Stimulated activated CD8-positive, alpha-beta memory T cell treated with anti-CD3 and anti-CD28 coated beads, Interleukin-4, amount 100 ng/mL, for 4 hours (primary cell): ENCODE measurements at places on chromosomes 1 and 21.

- DNase-seq, result no peak
Measured at GRCh38 chr21:31570824-31571566, 88.5 kb upstream of the SOD1 start.

DNA sequence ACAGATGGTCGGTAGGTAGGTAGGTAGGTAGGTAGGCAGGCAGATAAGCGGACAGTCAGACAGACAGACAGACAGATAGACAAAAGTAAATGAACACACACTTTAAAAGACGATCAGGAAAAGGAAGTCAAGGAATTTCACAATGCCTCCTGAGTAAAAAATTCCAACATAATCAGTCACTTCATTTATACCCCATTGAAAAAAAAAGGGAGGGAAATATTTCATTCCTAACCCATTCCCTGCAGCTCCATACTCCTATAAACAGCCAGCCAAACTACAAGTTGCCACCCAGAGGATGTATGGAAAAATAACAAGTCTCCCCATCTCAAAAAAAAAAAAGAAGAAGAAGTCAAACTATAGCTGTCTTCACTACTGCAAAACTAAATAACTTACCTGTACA, 43.4 kb downstream of the ZZZ3 start:
- DNase-seq, result no peak

- no peak for DNase-seq
Measured at GRCh38 chr21:45427331-45428271, 22.6 kb downstream of the COL18A1 start.

DNA sequence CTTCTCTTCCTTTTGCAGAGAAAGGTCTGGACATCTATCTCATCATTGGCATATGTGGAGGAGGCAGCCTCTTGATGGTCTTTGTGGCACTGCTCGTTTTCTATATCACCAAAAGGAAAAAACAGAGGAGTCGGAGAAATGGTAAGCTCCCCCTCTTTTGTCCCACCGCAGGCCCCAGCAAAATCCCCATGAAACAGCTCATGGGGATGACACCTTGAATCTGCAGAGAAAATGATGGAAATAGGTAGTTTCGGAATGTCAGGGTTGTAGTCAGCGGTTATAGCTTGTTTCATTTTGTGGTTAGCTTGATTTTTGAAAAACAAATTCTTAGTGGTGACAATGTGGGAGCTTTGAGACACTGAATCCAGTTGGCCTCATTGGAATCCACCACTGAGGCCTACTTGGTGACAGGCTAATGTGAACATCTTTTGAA, 10.3 kb downstream of the CD2 start:
- no peak for DNase-seq

DNA sequence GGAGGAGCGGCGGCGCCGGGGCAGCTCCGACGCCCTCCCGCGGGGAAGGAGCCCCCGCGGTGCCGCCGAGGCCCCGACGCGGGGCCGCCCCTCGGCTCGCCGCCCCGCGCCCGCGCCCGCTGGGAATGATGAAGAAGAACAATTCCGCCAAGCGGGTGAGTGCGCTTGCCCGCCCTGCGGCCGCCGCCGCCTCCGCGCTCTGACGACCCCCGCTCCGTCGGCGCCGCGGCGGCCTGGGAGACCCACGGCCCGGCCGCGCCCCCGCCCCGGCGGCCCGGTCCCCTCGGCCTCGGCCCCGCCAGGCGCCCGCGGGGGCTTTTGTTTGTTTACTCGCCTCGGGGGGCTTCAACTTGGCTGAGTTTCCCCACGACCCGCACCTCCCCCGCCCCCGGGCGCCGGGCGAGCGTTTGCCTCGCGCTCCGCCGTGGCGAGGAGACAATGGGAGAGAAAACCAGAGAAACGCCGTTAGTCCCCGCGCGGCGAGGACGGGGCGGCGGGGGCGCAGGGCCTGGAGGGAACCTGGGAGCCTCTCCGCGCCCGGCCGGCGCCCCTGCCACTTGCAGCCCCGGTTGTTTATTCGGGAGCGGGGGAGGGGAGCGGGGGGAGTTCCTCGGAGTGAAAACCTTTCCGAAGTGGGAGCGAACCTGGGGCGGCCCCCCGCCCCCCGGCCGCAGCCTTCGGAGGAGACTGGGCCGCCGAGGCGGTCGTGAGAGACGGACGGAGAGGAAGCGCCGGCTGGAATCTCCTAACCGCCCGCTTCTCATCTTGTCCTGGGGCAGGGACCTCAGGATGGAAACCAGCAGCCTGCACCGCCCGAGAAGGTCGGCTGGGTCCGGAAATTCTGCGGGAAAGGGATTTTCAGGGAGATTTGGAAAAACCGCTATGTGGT, 661 bp downstream of the PLEKHO1 start:
- DNase-seq, result no peak

- DNase-seq, result no peak
Measured at GRCh38 chr21:46188226-46189212, 4.3 kb upstream of the SPATC1L start.

- DNase-seq, result no peak
Measured at GRCh38 chr21:35502821-35503220, 453.7 kb upstream of the RUNX1 start.

DNA sequence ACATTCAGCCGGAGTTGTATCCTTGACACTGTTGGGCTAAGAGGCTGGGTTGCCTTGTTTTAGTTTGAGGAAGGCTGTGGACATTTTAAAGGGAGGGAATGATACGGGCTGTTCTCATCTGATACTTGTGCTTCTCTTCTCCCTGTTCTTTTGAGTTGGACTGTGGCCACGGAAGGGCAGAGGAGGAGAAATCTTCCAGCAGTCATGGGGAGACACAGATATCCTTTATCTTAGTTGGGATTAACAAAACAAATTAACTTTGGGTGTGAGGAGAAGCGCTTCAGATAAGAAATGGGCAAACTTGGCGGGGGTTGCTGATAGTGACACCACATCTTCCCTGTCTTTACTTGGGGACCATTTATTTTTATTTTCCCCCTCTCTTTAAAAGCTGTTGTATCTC, 138.8 kb downstream of the ROR1 start:
- DNase-seq, result no peak

- DNase-seq, result no peak
Measured at GRCh38 chr1:212722270-212722957, 22.8 kb upstream of the BATF3 start.

- no peak for DNase-seq
Measured at GRCh38 chr1:108142773-108143394, 57.3 kb downstream of the SLC25A24 start.

DNA sequence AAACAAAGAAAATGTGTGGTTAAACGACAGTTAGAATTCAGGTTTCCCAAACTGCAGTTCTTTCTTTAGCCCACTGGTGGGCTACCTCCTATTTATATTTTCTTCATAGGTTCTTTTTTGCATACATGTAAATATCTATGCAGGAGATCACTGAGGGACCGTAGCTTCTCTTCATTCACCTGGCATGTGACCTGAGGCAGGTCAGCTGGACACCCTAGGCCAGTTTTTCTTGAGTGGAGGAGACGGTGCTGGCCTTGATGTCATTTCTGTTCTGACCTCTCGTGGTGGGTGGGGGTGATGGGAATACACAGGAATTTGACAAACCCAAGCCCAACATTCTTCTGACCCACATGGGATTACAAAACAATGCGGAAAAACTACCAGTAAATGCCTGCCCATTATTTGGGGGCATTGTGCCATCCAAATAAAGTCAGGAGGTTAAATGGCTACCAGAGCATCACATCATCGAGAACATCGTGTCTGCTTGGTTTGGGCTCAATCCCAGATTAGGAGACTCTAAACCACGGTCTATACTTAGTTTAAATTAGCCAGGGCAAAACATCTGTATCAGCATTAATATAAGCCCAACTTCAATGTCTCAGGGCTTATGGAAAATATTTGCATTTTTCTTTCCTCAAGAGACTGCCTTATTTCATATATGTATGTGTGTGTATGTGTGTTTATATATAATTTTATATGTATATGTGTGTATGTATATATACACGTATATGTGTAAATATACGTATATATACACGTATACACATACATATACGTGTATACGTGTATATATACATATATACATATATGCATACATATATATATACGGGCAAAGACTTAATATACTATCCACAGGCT, 7.4 kb upstream of the IRF2BP2 start:
- no peak for DNase-seq

GRCh38 chr1:84884671-84885389, 8.2 kb downstream of the LPAR3 start:
- DNase-seq, result no peak

GRCh38 chr1:182056601-182057366, 4.7 kb downstream of the ZNF648 start:
- no peak for DNase-seq

GRCh38 chr1:12087797-12088314, 24.8 kb downstream of the TNFRSF8 start:
- DNase-seq, result peak; percentile 32

DNA sequence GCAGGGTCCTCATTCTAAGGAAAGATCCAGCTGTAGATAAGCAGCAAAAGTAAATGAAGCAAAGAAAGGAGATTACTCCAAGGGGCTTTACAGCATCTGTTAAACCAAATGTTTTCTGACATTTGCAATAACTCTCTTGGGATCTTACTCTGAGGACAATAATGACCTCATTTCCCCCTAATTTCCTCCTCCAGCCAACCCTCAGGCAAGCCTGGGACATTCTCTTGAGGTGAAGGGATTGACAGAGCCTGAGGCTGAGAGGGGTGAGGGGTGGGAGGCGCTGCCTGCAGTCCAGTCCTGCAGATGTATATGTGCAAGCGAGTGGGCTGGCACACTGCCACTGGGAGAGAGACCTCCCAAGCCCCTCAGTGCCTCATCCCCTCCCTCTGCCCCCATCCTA, 40.5 kb upstream of the NEK2 start:
- no peak for DNase-seq

GRCh38 chr1:54559111-54559548, 11.1 kb downstream of the ACOT11 start:
- no peak for DNase-seq

- no peak for DNase-seq
Measured at GRCh38 chr1:29970747-29971325, 734.5 kb downstream of the PTPRU start.

DNA sequence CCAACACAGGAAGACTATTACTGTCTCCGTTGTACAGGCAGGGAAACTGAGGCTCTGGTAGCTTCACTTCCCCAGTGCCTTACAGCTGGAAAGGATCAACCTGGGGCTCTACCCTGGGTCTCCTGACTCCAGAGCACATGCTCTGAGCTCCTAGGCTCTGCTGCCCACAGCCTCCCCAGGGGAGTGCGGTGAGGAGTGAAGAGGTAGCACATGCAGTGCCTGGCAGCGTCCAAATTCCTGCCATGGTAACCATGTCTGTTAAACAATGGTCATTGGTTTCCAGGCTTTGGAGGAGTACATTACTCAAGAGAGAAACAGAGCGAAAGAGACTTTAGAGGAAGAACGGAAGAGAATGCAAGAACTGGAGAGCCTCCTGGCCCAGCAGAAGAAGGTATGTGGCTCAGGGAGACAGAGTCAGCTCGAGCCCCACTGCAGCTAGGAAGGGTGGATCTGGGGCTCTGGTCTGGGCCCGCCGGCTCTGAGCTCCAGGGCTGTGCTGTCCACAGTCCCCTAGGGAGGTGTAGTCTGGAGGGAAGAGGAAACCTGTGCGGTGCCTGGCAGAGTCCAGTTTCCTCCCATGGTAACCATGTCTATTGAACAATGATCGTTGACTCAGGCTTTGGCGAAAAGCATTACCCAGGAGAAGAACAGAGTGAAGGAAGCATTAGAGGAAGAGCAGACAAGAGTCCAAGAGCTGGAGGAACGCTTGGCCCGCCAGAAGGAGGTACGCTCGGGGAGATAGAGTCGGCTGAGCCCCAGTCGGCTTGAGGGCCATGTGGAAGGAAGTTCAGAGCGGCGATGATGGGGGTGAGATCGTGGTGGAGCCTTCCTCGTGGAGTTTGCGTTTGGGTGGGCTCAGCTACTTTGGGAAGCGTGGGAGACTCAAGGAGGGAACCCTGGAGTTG, 64.6 kb upstream of the EFHD2 start:
- DNase-seq, result no peak

- DNase-seq, result no peak
Measured at GRCh38 chr1:22658385-22659163, 5.5 kb downstream of the C1QB start.

DNA sequence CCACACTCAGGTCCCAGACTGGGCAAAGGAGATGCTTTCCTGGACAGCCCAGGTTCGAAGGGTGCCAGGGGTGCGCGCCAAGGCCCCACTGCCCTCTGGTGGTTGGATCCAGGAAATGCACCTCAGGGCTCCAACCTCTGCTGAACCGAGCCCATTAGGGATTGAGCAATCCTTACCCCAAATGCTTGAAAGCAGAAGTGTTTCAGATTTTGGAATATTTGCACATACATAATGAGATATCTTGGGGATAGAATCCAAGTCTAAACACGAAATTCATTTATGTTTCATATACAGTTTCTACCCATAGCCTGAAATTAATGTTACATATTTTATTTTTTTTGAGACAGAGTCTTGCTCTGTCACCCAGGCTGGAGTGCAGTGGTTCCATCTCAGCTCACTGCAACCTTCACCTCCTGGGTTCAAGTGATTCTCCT, 57.4 kb downstream of the SLC9A1 start:
- peak; percentile 50 for DNase-seq

DNA sequence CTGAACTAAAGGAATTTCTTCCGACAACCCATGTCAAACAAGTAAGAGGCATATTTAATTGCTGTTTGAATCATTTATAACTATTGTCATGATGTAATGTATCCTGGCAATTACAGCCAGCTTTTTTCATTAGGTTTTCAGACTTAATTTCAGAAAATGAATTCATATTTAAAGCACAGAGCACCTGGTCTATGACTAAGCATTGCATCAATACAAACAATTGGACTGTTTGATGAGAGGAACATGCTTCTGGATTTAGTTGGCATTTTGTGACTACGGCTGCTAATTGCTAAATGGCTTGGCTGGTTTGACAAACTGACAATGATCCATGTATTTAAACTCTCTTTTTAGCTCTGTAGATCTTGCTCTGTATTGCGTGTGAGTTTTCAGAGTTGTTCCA, 853.4 kb downstream of the NCAM2 start:
- DNase-seq, result no peak

- DNase-seq, result no peak
Measured at GRCh38 chr1:110233861-110234260, 23.7 kb downstream of the KCNC4 start.

GRCh38 chr1:66175098-66175497, 358.9 kb upstream of the SGIP1 start:
- DNase-seq, result no peak

- no peak for DNase-seq
Measured at GRCh38 chr1:230509281-230509977, 83.3 kb upstream of the PGBD5 start.

- DNase-seq, result no peak
Measured at GRCh38 chr1:6157528-6158174, 22.5 kb downstream of the CHD5 start.
